ENCODE measurements at places on chromosomes 16 and 17. TPM values are rescaled to one million over a fixed set of nuclear protein-coding genes. Genes with fewer than 3 reads are reported as not detected.

The COTL1 gene
- total RNA-seq, result 84.9 TPM

GRCh38 chr16:5430598-5430997 lies 333.0 kb upstream of the EEF2KMT start:
- no peak for DNase-seq
- H3K27me3 ChIP-seq, result no peaks in the 10 kb centered on the region
- no peaks in the 10 kb centered on the region for H3K4me1 ChIP-seq
- H3K4me3 ChIP-seq, result no peak overlapping the region
- H3K36me3 ChIP-seq, result no peaks in the 10 kb centered on the region

GRCh38 chr17:13777003-13777402 lies 175.3 kb upstream of the HS3ST3A1 start:
- no peak for DNase-seq
- H3K36me3 ChIP-seq, result no peaks in the 10 kb centered on the region
- no peak overlapping the region for H3K4me3 ChIP-seq
- H3K27me3 ChIP-seq, result no peaks in the 10 kb centered on the region
- no peak overlapping the region for H3K27ac ChIP-seq

DNA sequence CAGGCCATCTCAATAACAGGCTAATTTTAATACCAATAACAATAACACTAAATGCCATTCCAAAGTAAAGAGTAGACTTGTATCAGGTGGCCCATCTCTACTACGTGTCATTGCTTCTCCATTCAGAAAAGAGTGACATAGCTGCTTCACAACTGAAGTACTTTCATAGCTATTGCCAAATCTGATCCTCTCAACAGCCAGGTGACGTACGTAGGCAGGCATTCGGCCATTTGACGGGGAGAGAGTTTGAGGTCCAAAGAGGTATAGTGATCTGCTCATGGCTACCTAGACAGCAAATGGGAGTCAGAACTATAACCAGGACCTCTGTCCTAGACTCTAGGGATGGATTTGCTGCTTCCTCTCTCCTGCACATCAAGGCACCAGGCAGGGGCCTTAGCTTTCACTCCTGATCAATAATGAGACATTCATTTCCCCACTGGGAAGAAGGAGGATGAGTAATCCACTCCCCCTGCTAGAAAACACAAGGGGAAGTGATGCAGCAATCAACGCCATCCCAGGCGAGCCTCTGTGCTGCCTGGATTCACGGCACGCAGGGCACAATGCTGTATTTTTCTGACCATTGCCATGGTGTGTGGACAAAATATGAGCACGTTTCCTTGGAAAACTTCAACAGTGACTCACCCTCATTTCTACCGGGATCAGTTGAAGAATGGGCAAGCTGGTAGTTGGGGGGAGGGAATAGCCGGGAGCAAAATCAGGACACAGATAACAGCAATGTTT lies 80.9 kb downstream of the SPACA3 start:
- peaks cover 8% of the 10 kb centered on the region for H3K27me3 ChIP-seq
- H3K27ac ChIP-seq, result no peak overlapping the region
- no peaks in the 10 kb centered on the region for H3K36me3 ChIP-seq
- H3K4me3 ChIP-seq, result no peak overlapping the region

The GJD3 gene
- total RNA-seq, result not detected

The ABHD15 gene
- total RNA-seq, result 32.7 TPM

The ZMYND15 gene
- total RNA-seq, result 0.66 TPM

The TMEM235 gene
- total RNA-seq, result not detected

DNA sequence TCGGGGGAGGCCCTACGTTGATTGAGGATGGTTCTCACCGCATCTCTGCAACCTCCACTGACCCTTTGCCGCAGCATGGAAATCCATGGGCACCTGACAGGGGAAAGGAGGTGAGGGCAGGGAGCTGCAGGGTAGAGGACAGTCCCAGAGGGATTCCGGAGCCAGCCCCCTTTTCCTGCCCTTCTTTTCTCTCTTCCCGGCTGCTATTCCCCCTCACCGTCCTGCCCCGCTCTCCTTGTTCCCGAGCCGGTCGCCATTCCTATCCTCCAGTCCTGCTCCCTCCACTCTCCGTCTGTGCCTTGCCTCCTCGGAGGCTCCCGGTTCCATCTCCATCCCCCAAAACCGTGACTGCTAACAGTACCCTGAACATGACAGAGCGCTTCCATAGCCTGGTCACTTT lies 4.8 kb downstream of the SPATA32 start:
- no peaks in the 10 kb centered on the region for H3K27me3 ChIP-seq
- peaks cover 9% of the 10 kb centered on the region for H3K4me1 ChIP-seq
- H3K4me3 ChIP-seq, result no peak overlapping the region
- no peaks in the 10 kb centered on the region for H3K36me3 ChIP-seq
- DNase-seq, result no peak

DNA sequence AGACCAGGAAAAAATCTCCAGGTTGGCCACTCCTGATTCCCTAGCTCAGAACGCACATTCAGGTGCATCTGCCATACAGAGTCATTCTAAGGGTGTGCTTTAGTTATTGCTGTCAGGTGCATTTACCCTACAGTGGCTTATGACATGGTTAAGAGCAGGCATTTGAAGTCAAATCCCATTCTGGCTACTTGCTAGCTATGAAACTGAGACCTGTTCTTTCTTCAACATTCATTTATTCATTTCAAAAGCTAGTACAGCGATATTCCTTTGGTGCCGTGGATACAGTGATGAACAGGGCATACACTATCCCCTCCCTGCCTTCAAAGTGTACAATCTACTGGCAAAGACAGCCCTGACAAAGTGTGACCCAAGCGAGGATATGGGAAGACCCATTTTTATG lies 508.3 kb downstream of the NPIPA7 start:
- no peak for DNase-seq
- H3K27me3 ChIP-seq, result no peaks in the 10 kb centered on the region
- H3K27ac ChIP-seq, result no peak overlapping the region
- H3K4me3 ChIP-seq, result no peak overlapping the region
- no peaks in the 10 kb centered on the region for H3K36me3 ChIP-seq
- H3K4me1 ChIP-seq, result no peaks in the 10 kb centered on the region

DNA sequence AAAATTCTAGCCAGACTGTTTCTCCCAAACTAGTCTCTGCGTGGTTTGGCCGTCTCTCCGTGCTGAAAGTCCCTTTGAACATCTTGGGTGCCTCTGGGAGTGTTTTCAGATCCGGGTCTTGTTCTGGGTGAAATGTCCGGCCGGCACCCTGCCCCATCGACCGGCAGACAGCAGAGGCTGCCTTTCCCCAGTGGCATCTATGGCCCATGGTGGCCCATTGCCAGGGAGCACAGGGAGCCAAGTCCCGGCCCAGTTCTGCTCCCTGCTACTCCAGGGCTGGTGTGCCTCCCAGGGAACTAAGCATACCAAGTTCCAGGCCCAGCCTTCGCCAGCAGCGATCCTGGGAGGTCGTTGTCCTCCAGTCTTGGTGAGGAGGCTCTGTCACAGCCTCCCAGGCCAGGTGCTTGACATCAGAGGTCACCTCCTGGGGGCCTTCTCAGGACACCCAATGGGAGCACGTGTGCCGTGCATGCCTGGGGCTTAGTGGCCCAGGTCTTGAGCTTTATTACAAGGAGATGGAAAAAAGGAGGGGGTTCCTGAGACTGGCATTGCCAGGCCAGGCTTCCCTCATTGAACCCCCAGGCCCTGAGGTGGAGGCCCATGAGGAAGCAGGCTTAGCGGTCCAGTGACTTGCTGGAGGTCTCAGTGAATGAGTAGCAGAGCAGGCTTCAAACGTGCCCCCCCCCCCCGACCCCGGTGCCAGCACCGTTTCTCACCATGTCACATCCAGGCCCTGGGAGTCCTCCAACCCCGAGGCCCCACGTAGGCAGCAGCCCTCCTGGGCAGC lies 54.0 kb downstream of the PGS1 start:
- peaks cover 9% of the 10 kb centered on the region for H3K4me1 ChIP-seq
- H3K27ac ChIP-seq, result no peak overlapping the region
- peaks cover 26% of the 10 kb centered on the region for H3K36me3 ChIP-seq
- no peaks in the 10 kb centered on the region for H3K27me3 ChIP-seq

The PRSS36 gene
- total RNA-seq, result 9.4 TPM

DNA sequence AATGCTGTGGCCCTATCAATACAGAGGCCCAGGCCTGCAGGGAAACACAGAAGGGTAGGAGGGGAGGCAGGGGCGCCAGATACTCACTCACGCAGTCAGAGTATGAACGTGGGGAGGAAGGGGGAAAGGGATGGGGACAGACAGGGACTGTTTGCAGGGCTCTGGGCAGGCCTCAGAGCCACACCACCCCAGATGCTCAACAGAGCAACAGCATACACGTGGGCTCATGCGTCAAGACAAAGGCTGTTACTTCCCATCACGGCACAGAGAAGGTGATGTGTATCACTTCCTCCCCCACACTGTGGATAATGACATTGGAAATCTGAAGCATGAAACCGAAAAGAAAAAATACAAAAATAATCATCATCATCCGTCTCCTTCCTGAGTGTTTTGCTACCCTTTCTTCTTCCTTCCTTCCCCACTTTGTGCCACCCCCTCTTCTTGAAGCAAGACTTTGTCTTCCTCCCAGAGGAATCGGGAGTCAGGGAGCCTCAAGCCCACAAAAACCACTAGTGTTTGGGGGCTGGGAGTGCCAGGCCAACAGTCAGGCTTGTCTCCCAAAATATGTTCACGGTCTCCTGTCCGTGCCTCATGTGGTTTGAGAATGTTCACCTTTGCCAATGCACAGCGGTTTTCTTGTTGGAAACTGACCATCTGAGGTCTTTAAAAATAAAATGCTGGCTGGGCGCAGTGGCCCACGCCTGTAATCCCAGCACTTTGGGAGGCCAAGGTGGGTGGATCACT lies 20.1 kb downstream of the SLC39A11 start:
- no peak overlapping the region for H3K4me3 ChIP-seq
- no peaks in the 10 kb centered on the region for H3K4me1 ChIP-seq
- no peak overlapping the region for H3K27ac ChIP-seq
- no peaks in the 10 kb centered on the region for H3K27me3 ChIP-seq

DNA sequence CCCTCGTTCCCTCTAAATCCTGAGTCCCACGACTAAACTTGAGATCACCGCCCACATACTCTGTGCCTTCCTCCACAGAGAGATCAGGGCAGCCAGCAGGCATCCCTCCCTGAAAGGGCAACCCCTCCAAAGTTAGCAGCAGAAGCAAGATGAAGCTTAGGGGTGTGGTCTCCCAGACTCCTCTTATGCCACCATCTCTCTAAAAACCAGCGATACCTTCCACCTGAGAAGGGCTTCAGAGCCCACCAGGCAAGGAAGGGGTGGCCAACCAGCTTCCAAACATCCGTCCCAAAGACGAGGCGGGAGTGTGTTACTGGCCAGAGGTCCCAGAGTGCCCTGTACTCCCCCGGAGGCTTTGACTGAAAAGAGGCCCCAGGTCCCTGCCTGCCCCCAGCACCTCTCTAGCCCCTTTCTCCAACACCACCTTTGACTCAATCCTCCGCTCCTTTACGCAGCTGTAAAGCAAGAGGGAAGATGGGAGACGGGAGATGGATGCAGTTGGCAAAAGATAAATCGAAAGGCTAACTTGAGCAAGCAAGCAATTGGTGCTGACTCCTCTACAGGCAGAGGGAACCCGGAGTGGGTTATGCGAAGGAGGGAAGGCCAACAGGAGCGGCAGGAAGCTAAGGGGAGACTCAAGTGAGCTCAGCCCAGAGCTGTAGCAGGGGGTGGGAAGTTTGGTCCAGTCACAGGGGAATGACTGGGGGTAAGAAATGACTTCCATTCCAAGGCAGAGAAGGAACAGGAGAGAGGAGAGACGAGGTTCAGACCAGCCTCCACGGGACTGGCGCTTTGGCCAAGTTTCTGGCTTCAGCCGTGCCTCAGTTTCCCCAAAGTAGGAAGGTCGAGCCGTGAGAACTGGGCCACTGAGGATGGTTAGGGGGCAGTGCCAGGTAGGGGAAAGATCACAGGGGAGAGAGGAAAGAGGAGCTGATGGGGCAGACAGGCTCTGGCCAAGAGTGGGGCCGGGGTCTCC lies 1.0 kb downstream of the ST3GAL2 start:
- H3K4me1 ChIP-seq, result peaks cover 57% of the 10 kb centered on the region
- H3K4me3 ChIP-seq, result peak overlapping the region; percentile 62
- H3K36me3 ChIP-seq, result no peaks in the 10 kb centered on the region
- H3K27ac ChIP-seq, result peak overlapping the region; percentile 81
- no peaks in the 10 kb centered on the region for H3K27me3 ChIP-seq

- H3K4me1 ChIP-seq, result no peaks in the 10 kb centered on the region
- H3K27me3 ChIP-seq, result no peaks in the 10 kb centered on the region
- no peak for DNase-seq
- peak overlapping the region; percentile 83 for H3K27ac ChIP-seq
Observed at GRCh38 chr17:81223762-81224130, 981 bp upstream of the CEP131 start.

DNA sequence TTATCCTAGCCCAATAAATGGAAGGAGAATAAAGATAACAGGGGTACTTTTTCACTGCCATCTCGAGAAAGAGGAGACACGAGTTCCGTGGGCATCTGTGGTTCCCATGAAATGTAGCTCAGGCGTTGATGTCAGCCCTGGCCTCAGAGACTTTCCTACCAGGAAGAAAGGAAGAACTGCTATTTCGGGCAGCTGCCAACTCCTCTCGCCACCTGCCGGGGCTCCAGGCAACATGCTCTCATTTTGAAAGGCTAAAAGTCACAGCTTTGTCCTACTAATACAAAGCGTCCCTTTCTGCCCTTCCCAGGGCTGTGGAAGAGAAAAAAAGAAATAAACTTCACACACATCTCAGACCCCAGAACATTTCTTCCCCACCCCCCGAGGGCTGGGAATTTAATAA lies 65.8 kb downstream of the DHRS7C start:
- no peaks in the 10 kb centered on the region for H3K4me1 ChIP-seq
- H3K36me3 ChIP-seq, result no peaks in the 10 kb centered on the region
- no peak overlapping the region for H3K27ac ChIP-seq
- no peak for DNase-seq
- H3K4me3 ChIP-seq, result no peak overlapping the region

DNA sequence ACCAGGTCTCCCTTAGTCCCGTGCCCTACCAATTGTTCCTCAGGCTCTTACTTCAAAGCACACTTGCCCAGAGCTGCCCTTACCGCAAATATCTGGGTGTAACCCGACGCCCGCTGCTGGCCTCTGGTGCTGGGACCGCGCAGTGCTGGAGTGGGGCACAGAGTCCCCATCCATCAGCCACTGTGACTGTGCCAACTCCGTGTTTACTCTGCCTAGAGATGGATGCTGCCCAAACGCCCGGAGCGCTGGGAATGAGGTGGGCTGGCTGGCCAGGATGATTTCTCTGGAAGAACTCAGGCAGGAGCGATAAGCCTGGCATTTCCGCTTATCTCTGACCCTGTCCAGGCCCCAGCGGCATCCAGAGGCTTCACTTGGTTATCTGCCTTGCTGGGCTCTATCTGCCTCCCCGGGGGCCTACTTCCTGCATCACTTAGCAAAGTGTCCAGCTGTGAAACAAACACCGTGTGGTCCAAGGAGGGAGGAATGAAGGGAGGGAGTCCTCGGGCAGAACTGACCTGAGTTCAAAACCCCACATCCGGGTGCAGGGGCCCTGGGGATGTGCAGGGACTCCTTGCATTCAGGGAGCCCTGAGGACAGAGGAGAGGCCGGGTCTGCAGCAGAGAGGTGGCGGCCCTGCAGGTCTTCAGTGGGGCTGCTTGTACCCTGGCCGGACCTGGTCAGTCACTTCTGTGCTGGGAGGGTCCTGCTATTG lies 9.4 kb upstream of the MYLK3 start:
- H3K27ac ChIP-seq, result no peak overlapping the region
- no peaks in the 10 kb centered on the region for H3K27me3 ChIP-seq
- H3K4me1 ChIP-seq, result no peaks in the 10 kb centered on the region
- no peak for DNase-seq
- no peaks in the 10 kb centered on the region for H3K36me3 ChIP-seq

The PRR35 gene
- total RNA-seq, result not detected

Measured in tibial nerve (tissue), 4 donors.